Left renal pelvis (tissue), 4 donors: ENCODE measurements at places on chromosomes 2 and 18.

- DNase-seq: no peak
Observed at GRCh38 chr2:239302083-239302807, 98.6 kb downstream of the HDAC4 start.

- DNase-seq: no peak
Observed at GRCh38 chr2:26245810-26246209, 1.1 kb downstream of the HADHB start.

DNA sequence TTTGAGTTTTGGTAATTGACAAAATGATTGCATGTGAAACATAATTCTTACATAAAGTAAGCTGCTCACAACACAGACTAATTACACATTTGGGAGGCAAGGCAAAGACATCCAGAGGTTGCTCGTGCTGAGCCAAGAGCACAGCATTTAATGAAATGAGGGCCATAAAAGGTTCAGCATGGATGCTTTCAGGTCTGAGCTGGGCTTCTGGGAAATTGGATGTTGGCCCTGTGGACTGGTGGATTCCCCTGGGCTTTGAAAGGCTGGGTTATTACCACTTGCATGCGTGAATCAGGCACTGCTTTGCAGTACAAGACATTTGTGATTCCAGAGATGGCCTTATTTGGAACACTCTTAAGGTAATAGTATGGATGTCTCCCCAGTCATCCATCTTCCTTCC, 533.5 kb upstream of the NRP2 start:
- DNase-seq: no peak

DNA sequence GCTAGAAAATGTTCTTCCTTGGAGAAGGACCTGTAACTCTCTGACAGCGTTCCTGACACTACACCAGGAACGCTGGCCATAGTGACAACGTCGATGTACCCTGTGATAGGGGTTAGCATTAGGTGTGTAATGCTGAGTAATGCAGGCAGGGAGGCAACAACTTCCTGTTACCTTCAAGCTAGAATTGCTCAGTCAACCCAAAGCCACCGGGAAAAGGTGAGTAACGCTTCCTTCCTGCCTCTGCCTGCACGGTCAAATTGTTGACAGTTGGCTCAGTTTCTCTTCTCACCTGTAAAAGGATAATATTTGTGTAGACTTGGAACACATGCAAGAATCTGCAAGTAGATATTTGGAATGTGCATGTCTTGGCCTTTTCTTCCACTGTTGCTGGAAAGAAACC, 12.7 kb downstream of the FAM110C start:
- DNase-seq: no peak

DNA sequence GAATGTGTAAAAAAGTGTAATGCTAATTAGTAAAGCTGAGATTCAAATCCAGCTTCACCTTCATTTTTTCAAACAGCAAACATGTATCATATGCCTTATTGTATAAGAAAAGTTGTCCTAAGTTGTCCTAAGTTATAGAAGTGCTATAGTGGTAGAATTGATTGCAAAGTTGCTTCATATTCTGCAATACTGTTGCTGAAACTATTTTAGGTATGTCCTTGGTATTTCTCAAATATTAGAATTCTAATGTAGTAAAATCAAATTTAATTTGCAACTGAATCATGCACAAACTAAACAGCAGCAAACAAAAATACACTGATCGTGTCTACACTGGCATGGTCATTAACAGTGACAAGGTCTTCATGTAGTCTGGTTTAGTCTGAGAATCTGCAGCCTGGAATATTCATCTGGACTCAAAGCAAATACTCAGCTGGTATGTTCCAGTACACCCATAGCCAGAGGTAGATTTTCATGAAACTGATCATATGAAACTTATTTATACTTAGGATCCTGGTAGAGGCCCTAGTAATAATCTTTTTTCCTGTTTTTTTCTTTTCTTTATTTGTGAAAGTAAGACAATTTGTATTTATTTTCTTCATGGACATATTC, 555.6 kb upstream of the ZEB2 start:
- no peak for DNase-seq

GRCh38 chr2:231315896-231316295, 79.6 kb upstream of the B3GNT7 start:
- DNase-seq: no peak

DNA sequence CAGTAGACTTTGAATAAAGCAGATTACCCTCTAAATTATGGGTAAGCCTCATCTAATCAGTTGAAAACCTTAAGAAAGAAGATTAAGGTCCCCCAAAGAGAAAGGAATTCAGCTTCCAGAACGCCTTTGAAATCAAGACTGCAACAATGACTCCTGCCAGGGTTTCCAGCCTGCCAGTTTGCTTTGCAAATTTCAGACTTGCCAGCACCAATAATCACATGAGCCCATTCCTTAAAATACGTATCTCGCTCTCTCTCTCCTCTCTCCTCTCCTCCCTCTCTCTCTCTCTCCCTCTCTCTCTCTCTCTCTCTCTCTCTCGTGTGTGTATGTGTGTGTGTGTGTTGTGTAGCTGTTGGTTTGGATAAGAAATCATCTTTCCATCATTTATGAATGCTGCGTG, 184.2 kb downstream of the PDE1A start:
- no peak for DNase-seq

DNA sequence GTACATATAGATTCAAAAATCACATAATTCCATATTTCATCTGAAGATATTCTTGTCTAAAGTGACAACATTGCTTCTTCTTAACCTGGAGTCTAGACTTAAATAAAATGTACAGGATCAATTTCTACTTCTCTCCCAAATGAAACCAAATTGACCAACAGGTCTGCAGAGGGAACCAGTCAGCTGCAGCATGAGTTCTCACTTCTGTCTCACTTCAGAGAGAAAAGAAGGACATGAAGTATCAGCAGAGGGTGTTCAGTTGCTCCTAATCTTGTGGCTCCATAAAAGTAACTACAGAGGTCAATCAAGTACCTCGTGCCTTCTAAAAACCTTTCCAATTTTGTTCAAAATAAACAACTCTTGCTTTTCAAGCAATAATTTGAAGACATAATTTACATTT, 47.2 kb upstream of the MAP2 start:
- DNase-seq: no peak
